Stimulated activated CD4-positive, alpha-beta T cell treated with anti-CD3 and anti-CD28 coated beads, Interleukin-2, amount 100 ng/mL, for 4 hours (primary cell): ENCODE measurements at places on chromosomes 3 and 15.

DNA sequence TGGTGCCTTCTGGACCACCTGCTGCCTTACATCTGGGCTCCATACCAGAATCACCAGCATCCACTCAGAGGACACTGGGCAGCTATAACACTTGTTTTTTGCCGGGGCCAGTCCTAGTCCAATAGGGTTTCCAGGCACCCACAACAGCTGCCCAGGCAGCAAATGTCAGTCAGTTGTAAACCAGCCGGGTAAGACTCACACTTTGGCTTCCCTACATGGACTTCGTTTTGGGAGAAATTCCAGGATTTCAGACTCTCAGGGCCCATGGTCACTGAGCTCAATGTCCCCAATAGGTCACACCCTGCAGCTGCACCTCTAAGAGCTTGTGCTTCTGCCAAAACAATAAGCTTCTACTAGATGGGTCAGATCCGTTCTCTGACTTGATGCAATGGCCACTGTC is 83.8 kb downstream of the FAM174B start:
- no peak for DNase-seq

GRCh38 chr3:75220932-75221331 is 443.2 kb upstream of the FRG2C start:
- DNase-seq = no peak

GRCh38 chr15:95492388-95493070 is 838.0 kb upstream of the NR2F2 start:
- DNase-seq = no peak

DNA sequence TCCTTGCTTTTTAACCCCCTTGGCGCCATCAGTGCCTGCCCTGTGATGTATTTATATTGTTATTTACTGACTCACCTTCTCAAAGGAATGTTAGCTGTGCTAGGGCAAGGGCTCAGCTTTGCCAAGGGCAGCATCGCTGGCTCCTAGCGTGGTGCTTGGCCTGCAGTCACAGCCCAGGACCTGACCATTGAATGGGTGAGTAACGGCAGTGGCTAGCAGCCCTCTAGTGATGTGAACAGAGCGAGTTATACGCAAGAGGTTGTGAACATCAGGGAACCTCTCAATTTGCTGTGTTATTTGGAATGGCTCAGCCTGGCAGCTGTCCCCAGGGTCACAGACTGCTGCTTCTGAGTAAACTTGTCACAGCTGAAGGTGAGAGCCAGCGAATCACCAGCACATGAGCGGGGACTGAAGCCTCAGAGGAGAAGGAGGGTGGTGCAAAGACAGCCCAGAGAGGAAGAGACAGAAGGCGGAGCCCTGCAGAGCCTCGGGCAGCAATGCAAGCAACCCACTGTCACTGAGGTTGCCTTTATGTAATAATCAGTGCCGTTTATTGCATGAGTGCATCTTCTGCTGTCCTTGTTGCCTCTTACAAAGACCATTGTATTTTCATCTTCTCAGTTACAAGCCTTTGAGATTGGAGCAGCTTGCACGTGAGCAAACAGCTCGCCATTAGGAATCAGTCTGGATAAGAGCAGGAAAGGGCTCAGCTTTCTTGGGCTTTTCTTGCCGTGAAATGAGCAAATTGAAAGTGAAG is 158.3 kb downstream of the SLCO3A1 start:
- DNase-seq = no peak

- DNase-seq = no peak
These were observed 6.8 kb upstream of the ZNF770 start for GRCh38 chr15:34994925-34995324.

GRCh38 chr3:31408720-31409119 is 124.0 kb upstream of the STT3B start:
- DNase-seq = no peak

DNA sequence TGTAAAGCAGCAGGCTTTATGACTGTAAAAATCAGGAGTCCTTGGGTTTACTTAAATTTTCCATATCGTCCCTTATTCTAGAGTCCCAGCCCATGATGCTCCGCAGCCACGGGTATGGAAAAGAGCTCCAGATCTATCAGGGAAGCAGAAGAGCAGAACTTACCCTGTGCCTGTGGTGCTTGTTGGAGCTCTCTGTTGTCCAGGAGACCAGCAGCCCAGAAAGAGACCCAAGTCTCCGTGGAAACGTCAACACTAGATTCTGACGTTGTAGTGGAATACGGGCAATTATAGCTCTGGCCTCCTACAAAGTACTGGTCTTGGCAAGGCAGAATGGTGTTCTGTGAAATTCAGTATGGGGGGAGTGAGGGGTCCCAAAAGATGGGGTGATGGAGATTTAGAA is 2.0 kb downstream of the GMNC start:
- DNase-seq = no peak
